ENCODE measurements at places on chromosomes 16 and 17.

- DNase-seq = no peak
Measured at GRCh38 chr16:81493755-81494433, 49.3 kb downstream of the CMIP start.

DNA sequence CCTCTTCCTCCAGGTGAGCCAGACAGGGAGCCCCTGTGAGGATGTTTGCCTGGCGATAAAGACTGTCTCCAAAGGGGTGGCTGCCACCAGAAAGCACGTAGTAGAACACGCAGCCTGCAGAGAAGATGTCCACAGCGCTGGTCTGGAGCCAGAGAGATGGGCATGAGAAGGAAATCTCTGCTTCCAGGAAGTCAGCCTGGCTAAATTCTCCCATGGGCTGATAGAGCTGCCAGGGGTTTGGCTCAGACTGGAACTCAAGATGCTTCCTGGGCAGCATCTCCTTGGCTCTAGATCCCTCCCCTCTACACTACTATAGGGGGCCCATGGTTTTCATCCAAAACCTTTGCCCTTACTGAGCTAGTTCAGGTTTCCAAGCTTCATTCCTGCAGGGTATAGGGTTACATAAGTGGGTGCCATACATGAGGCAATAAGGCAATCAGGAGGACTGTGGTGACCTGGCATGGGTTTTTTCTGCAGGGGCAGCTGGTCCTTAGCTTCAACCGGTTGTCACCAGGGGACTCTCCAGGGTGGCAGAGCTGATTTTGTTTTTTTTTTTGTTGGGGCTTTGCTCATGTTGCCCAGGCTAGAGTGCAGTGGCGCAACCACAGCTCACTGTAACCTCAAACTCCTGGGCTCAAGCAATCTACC, 13.6 kb downstream of the PLK1 start:
- no peak for DNase-seq

- DNase-seq = no peak
Measured at GRCh38 chr16:11170696-11171447, 85.1 kb downstream of the SOCS1 start.

DNA sequence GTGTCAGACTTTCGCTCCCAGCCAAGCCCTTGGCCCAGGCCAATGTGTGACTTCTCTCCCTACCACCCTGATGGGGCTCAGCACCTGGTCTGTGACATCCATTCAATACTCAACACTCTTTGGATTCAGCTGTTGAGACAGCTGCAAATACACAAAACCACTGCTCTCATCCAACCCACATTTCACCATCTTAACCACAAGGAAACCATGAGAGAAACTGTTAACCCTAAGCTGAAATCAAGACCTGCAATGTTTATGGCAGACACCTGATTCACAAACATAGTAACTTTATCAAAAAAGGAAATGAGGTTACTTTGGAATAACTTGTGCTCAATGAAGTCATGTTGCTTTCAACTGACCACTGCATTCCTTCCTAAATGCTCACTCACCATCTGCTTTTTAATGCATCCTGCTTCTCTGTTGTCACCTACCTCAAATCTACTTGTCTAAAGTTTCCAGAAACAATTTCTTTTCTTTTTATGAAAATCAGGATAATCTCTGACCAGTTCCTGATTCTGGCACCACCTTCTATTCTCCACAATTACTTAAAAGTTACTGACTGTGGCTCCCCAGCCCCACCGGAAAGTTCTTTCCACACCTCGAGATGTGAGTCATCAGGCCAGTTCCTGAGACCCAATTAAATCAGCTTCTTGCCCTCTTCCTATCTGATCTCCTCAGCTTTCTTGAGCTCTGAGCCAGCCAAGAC, 88.2 kb downstream of the NOG start:
- no peak for DNase-seq

DNA sequence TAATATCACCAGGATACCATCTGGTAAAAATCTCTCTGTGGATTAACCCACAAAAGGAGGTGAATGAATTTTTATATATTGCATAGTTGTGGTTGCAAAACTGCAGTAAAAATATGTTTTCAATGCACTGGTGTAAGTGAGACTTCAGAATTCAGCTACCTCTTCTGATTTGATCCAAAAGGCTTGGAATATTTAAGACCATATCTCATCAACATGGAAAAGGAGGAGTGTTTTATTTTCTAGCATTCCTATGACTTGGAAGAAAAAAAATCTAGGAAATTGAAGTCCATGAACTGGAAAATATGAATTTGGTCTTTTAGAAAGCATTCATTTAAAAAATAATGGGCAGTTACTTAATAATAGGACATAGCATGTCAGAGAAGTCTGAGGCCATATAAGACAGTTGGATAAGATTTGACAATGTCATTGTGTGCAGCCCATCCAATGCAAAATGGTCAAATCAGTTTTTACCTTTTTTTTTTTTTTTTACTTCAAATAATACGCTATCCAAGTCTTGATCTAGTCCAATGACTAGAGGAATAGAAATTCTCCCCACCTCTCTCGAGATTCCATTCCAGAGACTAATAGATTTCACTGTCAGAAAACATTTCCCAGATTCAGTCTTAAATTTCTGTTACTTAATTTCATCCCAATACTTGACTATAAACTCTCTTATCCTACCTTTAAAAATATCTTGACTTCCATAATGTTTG, 364.9 kb upstream of the PMFBP1 start:
- no peak for DNase-seq

GRCh38 chr16:80319181-80319580, 221.6 kb upstream of the DYNLRB2 start:
- no peak for DNase-seq

- DNase-seq = no peak
Measured at GRCh38 chr16:82451449-82451848, 175.3 kb upstream of the CDH13 start.

DNA sequence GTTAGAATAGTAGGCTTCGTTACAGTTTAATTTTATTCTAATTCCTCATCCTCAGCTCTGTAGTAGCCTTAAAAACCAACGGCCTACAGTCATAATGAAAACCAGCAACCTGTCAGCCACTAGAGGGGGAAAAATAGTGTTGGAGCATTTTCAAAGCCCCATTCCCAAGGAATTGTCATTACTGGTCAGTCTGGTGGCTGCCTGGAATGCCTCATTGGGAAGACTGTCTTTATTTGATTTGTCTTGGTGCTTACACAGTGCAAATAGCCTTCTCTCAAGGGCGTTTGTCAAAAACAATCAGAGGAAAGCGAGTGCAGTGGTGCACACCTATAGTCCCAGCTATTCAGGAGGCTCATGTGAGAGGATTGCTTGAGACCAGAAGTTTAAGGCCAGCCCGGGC, 4.7 kb downstream of the LPCAT2 start:
- no peak for DNase-seq

DNA sequence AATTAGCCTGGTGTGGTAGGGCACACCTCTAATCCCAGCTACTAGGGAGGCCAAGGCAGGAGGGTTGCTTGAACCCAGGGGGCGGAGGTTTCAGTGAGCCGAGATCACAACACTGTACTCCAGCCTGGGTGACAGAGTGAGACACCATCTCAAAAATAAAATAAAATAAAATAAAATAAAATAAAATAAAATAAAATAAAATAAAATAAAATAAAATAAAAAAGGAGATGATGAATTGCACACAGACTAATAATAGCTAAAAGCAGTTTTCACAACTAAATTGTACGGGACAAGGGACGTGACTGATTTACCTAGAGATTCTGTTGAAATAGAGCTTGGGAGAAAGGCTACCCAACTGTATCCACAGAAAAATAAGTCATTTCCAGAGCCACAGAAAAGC, 1471.3 kb downstream of the CDH11 start:
- no peak for DNase-seq
